Gastrocnemius medialis (tissue), 4 donors: ENCODE measurements at places on chromosomes 3 and 15. TPM values are rescaled to one million over a fixed set of nuclear protein-coding genes. Genes with fewer than 3 reads are reported as not detected.

Gene TMEM266
- 17.1 TPM for total RNA-seq

Gene SEMA7A
- total RNA-seq: 2.7 TPM

Gene CIB1
- 32.2 TPM for total RNA-seq

Gene CPLX3
- total RNA-seq: not detected

Gene GOLGA8S
- total RNA-seq: not detected

Gene FXR1
- total RNA-seq: 578 TPM
